CD8-positive, alpha-beta memory T cell (primary cell): ENCODE measurements at places on chromosomes 2 and 18. TPM values are rescaled to one million over a fixed set of nuclear protein-coding genes. Genes with fewer than 3 reads are reported as not detected.

DNA sequence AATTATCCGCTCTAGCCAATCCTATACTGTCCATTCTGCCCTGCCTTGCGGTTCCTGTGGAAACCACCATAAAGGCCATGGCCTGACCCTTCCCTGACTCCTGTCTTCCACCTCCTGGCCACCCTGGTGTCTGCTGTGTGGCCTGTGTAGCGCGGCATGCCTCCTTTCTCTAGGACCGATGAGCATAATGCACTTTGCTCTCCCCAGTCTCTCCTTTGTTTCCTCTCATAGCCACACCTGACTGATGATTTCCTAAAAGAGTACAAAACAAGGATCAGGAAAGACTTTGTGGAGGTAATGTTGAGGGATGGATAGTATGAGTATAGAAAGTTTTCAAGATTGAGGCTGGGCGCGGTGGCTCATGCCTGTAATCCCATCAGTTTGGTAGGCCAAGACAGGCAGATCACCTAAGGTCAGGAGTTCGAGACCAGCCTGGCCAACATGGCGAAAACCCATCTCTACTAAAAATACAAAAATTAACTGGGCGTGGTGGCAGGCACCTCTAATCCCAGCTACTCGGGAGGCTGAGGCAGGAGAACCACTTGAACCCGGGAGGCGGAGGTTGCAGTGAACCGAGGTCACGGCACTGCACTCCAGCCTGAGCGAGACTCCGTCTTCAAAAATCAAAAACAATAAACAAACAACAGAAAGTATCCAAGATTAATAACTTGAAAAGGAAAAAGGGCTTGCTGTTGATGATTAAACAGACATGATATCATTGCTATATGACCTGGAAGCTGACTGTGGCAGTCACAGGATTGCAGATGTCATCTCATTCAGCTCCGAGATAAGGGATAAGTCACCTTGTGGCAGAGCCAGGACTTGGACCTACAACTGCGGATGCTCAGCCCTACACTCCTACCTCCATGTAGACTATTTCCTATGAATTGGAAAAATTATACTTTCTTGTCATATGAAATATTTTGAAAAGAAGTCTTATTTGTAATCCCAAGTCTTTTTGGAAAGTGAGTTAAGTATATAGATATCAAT is 16.6 kb downstream of the SOWAHC start:
- H3K4me3 ChIP-seq, result no peak overlapping the region
- H3K27me3 ChIP-seq, result no peaks in the 10 kb centered on the region
- H3K4me1 ChIP-seq, result no peaks in the 10 kb centered on the region

Gene ASB18
- total RNA-seq, result not detected

GRCh38 chr2:26696351-26696816 is 3.9 kb downstream of the KCNK3 start:
- no peaks in the 10 kb centered on the region for H3K4me1 ChIP-seq
- peaks cover 19% of the 10 kb centered on the region for H3K27me3 ChIP-seq
- H3K4me3 ChIP-seq, result no peak overlapping the region
- no peak overlapping the region for H3K27ac ChIP-seq
- no peaks in the 10 kb centered on the region for H3K36me3 ChIP-seq

GRCh38 chr2:55811048-55811447 is 112.5 kb downstream of the EFEMP1 start:
- H3K4me3 ChIP-seq, result no peak overlapping the region
- DNase-seq, result no peak
- no peaks in the 10 kb centered on the region for H3K4me1 ChIP-seq
- H3K27me3 ChIP-seq, result no peaks in the 10 kb centered on the region

Gene SLC5A7
- not detected for total RNA-seq
